ENCODE measurements at places on chromosomes 1 and 21.

GRCh38 chr1:197572169-197572568, 203.1 kb downstream of the DENND1B start:
- DNase-seq = no peak

- no peak for DNase-seq
These were observed 1263.1 kb downstream of the KCNT2 start for GRCh38 chr1:195345149-195345548.

DNA sequence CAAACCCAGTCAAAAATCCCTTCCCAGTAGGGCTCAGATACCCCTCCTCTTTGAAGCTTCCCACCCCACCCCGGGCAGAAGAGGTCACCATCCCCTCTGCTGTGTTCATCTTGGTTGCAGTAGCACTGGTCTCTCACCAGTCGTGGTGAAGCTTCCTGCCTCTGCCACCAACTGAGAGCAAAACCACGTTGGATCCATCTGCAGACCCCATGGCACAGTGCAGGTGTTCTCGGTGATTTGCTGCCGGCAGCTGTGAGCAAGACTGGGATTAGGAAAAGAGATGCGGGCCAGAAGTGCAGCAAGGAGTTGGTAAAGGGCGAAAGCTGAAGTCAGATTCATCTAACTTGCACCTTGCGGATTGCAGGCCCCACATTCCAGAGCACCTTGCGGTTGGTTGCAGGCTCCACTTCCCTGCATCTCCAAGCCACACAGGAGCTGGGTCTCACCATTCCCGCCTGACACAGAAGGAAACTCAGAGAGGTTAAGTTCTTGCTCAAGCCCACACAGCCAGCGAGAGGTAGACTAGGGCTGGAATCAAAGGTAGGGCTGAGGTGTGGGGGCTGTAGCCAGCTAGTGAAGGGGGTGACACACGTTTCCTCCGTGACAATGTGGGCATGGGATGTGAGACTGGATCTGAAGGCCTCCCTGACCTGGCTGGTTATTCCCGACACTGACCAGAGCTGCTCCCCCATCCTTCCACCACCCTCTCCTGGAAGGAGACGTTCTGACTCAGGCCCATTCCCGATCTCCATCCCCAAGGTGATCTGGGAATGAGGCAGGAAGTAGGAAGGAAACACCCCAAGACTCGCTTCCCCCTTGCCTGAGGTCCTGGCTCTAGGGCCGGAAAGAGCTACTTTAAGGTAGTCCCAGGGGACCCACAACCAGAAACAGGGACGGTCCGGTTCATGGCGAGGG, 3.3 kb upstream of the FAM110D start:
- DNase-seq = no peak

DNA sequence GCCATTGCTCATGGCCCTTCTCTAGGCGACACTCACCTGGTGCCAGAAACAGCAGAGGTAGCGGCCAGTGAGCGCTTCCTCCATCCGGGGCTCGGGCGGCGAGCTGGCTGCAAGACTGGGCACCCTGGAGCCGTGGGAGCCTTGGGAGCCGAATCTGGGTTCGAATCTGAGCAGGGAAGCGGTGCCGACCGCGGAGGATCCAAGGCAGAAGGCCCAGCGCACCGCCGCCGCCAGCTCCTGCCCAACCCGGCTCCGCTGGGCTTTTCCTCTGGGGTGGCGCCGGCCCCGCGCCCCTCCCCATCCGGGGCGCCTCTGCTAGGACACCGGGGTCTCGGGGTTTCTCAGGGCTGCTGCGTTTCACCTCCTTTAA, 1.7 kb upstream of the PRDM16 start:
- DNase-seq = no peak

DNA sequence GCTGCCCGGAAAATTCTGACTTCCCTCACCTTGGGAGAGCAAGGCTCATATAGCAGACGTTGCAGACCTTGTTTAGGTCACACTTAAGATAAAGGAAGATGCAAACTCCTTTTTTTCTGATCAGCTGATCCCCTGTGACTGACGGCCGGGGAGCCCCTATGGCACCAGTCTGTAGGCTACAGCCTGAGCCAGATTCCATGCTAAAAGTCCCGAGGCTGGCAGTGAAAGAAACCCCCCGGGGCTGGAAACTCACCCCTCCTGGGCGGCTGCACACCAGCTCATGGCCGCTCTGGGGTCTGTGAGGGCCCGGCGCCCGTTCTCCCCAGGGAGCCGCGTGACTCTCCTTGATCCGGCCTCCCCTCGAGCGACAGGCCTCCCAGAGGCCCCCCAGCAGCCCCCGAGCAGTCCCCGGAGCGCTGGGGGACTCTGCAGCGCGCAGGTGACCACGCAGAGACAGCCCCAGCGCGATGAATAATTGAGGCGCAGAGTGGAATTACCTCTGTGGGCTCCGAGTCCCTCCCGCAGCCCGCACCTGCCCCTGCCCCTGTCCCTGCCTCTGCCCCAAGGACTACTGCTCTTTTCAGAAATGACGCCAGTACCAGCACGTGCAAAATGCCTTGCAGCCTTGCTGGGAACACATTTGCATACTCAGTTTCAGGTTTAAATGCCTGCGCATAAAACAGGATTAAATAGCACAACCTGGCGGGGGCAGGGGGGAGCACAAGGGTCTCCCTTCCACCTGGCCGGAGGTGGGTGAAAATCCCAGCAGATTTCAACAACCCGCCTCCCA, 62.6 kb upstream of the CLDN14 start:
- DNase-seq = no peak

DNA sequence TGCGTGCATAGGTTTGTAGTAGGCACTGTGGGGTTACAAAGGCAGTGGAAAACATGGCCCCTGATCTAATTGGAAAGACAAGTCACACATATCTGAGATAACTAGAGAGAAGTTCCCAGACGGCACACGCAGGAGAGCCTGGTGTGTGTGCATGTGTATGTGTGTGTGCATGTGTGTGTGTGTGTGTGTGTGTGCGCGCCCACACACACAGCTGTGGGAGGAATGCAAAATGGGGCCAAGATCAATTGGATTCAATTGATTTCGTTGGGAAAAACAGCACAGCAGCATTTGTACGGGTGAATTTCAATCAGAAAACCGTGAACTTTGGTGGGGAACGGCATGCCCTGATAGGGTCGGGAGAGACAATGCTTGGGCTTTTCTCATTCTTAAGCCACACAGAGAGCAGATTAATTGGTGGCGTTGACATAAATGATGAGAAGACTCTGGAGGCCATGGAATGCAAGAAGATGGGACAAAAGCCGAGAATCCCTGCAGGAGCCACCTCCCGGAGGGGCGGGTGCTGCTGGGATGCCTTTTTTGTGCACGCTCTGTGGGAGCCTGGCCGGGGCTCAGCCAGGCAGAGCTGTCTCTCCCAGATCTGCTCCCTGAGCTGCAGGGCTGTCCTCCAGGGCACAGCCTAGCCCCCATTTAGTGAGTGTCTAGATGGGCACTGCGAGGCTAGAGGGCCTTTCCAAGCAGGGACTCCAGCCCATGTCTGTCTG, 322.0 kb downstream of the CAMTA1 start:
- no peak for DNase-seq

GRCh38 chr21:44625756-44626155, 1.1 kb upstream of the KRTAP10-9 start:
- no peak for DNase-seq

DNA sequence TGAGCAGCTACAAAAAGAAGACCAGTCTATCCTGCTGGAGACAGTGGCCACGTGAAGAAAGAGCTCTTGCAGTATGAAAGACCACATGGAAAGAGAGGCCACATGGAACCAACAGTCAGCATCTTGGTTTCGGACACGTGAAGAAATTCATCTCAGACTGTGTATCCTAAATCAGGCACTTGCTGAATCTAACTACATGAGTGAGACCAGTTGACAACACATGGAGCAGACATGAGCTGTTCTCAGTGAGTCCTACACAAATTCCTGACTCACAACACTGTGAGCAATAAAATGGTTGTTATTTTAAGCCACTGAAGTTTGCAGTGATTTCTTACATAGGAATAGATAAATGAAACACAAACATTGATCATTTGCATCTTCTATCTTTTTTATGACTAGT, 2.4 kb upstream of the TAF1A start:
- DNase-seq = no peak

- DNase-seq = no peak
These were observed 574.0 kb downstream of the KCNT2 start for GRCh38 chr1:196034080-196034706.

- DNase-seq = no peak
These were observed 205.6 kb downstream of the HIVEP3 start for GRCh38 chr1:41713141-41713540.

DNA sequence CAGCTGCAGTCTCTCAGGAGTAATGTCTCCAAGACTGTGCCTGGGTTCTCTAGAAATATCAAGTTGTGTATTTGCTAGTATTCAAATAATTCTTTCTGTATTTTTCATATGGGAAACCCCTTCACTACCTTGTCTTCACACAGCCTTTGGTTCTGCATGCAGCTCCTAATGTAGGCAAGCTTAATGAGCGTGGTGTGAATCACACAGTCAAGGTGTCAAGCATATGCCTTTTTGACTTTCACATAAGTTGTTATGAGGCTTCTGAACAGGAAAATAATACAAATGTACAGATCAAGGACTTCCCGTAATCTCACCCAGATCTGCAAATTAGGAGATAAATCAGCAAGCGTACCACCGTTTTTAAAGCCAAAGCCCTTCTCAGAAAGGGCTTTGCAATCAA, at the start of gene FCRL3:
Gene FCRL3, minus strand, starts transcription at position 38 of the 400 bp plus-strand sequence. CDS start 280 bp downstream, outside the sequence.
- no peak for DNase-seq

GRCh38 chr1:179230251-179230650, 774 bp upstream of the ABL2 start:
- no peak for DNase-seq

- DNase-seq = no peak
These were observed 18.4 kb downstream of the CCT8 start for GRCh38 chr21:29055080-29055479.

DNA sequence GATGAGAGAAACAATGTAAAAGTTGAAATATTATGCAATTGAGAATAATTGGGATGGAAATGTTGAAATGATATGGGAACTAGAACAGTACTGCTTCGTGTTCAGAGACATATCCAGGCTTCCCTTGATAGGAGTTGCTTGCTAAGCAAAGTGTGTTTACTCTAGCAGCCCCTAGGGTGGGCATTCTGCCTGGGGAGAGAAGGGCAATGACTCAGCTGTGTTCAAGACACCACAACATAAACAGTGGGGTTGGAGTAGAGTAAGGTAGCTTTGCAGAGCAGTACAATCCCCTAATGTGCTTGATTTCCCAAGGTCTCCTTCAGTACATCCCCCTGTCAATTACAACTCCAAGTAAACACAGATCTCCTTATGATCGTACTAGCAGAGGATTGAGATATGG, 4.8 kb upstream of the PCNX2 start:
- no peak for DNase-seq

DNA sequence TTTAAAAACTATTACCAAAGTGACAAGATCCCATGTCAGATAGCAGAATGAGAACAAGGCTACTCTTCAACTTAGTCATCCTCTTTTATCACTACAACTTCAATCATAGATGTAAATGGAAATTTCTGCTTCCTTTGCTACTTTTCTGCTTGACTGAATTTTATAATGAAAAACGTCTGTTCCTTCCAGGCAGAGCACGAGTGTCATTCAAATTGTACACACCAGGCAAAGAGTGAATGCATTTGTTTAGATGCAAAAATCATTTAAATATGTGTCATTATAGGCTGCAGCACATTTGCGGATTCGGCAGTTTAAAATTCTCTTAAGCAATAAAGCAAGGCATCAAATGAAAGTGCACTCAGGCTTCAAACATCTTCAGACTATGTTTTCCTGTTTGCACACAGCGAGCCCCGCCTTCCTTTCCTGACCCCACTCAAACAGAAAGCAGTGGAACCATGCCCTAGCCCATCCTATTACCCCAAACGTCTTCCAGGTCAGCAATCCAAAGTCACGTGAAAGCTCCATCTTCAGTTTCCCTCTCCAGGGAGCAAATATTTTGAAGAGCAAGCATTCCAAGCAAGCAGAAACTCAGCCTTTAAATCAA, 99.6 kb downstream of the APP start:
- no peak for DNase-seq

- no peak for DNase-seq
These were observed 2.5 kb downstream of the FCRL4 start for GRCh38 chr1:157595356-157595755.

- no peak for DNase-seq
These were observed 14.9 kb upstream of the CENPS start for GRCh38 chr1:10415211-10415930.

GRCh38 chr1:72969461-72969860, 687.1 kb upstream of the NEGR1 start:
- DNase-seq = no peak

DNA sequence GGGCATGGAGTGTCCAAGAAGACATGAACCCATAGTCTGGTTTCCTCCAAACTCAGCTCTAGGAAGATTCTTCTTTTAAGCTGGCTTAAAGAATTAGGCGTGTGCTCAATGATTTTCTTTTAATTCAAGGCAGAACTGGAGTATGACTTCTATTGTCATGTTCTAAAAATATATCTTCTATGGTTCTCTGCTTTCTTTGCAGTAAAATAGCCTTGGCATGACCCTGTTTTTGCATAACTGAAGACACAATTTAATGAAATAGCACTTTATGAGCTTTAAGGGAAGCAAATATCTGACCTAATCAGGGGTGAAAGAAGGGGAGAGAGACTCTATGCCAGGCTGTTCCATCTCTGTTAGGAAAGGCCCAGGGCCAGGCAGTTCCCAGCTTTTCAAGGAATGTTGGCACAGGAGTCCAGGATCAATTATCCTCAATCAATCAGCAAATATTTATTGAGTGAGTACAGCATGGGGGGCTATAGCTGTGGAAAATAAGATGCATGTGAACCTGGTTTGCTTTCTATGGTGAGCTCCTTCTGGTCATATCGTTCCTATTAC, 7.2 kb upstream of the CSF1 start:
- DNase-seq = no peak

GRCh38 chr1:197696372-197696771, 78.9 kb downstream of the DENND1B start:
- no peak for DNase-seq

DNA sequence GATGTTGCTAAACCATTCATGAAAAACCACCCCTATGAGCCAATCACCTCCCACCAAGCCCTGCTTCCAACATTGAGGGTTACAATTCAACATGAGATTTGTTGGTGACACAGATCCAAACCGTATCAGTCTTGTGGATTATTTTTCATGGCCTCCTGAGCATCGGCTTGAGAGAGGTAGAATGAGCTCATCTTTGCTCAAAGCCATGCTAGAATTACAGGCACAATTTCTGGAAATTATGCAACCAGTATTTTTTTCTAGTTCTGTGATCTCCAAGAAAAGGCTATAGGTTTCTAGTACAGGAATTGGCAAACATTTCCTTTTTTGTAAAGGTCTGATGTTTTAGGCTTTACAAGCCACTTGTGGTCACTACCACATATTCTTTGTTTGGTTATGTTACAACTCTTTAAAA, 219.4 kb downstream of the DUSP10 start:
- DNase-seq = no peak
